ENCODE measurements at places on chromosomes 13 and 19.

DNA sequence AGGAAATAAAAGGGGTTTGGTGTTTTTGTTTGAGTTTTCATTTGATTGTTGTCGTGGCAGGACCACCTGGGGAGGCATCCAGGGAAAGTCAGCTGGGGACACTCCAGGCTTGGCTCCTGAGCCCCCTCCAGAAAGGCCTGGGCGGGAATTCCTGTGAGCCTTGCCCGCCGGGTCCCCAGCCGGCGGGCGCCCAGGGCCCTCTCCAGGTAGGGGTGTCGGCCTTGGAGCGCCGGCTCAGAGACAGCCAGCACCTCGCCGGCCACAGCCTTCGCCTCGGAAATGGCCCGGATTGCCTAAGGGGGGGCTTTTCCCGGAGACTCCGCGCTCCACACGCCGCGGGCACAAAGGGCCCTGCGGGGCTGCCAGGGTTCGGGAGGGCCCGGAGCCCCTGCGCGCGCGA lies 125.0 kb downstream of the TNFRSF19 start:
- no peak for DNase-seq

- DNase-seq = no peak
These were observed 23.6 kb downstream of the ZNF541 start for GRCh38 chr19:47549261-47549862.

DNA sequence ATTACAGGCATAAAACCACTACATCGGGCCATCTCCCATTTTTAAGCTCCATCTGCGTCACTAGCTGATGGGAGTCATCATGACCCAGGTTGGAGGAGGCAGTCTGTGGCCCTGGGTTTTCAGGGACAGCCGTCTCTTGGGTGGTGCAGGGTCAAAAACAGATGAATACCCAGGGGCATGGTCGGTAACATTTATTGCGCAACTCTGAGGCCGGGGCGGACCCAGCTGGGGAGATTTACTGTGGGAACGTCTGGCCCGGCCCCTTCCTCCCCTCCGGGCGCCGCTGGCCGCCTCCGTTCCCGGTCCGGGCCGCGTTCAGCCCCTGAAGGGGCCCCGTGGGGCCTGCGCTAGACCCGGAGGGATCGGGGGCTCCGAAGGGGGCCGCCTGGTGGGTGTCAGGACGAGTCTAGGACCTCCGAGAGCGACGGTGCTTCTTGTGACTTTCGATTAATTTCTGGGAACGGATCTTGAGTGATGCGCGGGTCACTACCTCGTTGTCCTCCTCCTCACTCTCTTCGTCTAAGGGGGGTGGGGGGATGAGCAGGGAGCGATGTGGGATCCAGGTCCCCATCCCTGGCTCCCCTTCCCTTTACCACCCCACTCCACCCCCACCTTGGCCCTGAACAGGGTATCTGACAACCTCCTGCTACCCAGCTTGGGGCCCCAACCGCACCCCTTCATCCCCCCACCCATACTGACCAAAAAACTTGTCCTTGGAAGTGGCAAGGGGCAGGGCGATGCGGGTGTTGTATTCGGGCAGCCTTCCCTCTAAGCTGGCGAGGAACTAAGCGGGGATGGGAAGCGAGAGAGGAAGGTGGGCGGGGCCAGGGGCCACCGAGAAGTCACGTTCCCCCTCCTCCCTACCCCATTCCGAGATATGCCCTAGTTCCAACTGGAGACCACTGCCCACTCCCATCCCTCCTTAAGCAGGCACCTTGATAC lies 1.6 kb upstream of the RGL3 start:
- no peak for DNase-seq

GRCh38 chr13:77784515-77784914 lies 87.0 kb downstream of the SLAIN1 start:
- DNase-seq = no peak

DNA sequence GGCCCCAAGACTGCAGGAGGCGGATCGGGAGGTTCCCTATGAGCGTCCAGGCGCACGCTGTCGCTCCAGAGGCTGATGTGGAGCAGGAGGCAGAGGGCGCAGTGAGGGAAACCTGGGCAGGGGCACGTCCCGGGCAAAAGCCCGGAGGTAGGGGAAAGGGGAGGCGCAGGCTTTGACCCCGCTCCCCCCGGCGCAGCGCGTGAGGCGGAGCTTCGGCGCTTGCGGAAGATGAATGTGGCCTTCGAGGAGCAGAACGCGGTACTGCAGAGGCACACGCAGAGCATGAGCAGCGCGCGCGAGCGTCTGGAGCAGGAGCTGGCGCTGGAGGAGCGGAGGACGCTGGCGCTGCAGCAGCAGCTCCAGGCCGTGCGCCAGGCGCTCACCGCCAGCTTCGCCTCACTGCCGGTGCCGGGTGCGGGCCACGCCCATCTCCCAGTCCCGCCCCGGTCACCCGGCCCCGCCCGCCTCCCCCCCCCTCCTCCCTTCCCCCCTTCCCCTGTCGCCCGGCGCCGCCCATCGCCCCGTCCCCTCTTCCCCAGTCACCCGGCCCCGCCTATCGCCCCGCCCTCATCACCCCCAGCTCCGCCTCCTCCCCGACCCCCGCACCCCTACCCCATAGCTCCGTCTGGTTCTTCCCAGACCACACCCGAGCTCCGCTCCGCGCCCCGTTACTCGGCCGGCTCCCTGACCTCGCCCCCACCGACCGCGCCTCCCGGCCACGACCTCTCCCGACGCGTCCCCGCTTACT lies 4.1 kb downstream of the HMG20B start:
- DNase-seq = no peak

DNA sequence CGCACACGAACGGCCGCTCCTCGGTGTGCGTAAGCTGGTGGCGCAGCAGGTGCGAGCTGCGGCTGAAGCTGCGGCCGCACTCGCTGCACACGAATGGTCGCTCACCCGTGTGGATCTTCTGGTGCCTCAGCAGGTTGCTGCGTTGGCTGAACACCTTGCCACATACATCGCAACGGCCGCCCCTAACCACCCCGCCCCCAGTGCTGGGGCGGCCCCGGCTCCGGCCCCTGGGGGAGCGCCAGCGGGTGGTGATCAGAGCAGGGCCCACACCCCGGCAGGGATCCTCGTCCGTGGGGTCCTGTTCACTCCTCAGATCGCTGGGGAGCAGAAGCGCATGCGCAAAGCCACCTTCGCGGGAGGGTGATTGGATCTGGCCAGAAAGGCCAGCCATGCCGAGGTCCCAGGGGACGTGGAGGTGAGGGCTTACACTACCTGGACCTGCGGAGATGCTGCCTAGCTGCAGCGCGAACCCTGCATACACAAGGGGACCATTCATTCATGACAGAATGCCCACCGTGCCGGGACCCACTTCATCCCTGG lies 4.7 kb upstream of the UBE2M start:
- DNase-seq = no peak

DNA sequence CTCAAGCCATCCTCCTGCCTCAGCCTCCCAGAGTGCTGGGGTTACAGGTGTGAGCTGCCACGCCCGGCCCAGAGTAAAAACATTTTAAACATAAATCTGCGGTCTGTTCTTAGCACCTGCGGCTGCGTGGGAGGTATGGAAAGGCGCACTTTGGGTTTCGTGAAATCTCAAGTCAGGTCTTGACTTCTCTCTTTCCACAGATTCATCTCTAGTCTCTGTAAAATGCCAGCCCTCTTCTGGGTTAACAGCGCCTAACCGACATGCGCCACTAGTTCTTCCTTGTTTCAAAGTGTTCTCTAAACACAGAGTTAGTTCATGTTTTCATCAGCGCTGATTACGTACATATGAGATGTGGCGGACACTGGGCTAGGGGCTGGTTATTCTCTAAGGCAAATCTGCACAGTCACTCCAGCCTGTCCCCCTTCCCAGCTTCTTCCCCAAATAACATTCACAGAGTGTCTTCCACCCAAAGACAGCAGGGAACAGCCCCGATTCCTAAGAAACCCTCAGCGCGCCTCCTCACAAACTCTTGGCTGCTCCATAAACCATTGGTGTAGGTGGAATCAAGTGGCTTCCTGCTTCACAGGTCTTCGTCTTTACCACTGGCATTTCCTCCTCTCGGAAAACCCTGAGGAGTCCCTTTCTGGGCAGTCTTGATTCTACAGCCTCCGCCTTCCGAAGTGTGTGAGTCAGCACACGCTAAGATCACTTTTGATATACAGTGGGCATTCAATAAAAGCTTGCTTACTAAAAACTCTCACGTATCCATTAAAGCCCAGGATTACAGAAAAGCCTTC lies 1.4 kb downstream of the PARP4 start:
- no peak for DNase-seq

GRCh38 chr13:77176350-77176749 lies 149.4 kb upstream of the FBXL3 start:
- DNase-seq = no peak

DNA sequence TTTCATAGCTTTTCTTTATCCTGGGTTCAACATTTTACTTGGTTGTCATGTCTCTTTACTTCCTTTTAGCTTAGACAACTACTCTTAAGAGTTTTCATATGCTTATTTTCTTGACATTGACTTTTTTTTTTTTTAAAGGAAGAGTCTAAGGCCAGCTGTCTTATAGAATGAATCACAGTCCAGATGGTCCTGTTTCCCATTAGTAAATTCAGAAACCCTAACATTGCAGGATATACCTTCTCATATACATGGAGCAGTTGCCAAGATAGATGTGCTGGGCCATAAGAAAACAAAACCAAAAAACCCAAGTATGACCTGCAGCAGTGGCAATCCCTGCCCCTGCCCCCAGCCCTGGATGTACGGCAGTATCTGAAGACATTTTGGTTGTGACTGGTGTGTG lies 72.8 kb downstream of the COG3 start:
- DNase-seq = no peak

DNA sequence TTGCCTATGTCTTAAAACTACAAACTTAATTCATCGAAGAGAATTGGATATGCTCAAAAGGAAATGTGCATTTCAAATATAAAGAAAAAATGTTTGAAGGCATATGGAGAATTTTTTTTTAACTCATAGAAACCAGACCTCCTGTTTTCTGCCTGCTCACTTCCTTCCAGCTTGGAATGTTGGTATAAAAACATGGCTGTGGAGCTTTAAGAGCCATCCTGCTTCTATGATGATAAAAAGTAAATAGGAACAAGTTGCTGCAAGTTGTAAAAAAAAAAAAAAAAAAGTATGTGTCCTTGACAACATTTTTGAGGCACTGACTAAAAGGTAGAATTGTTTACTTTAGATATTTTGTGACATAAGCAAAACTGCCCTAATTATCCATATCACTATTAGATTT lies 1230.7 kb downstream of the PCDH9 start:
- DNase-seq = no peak

DNA sequence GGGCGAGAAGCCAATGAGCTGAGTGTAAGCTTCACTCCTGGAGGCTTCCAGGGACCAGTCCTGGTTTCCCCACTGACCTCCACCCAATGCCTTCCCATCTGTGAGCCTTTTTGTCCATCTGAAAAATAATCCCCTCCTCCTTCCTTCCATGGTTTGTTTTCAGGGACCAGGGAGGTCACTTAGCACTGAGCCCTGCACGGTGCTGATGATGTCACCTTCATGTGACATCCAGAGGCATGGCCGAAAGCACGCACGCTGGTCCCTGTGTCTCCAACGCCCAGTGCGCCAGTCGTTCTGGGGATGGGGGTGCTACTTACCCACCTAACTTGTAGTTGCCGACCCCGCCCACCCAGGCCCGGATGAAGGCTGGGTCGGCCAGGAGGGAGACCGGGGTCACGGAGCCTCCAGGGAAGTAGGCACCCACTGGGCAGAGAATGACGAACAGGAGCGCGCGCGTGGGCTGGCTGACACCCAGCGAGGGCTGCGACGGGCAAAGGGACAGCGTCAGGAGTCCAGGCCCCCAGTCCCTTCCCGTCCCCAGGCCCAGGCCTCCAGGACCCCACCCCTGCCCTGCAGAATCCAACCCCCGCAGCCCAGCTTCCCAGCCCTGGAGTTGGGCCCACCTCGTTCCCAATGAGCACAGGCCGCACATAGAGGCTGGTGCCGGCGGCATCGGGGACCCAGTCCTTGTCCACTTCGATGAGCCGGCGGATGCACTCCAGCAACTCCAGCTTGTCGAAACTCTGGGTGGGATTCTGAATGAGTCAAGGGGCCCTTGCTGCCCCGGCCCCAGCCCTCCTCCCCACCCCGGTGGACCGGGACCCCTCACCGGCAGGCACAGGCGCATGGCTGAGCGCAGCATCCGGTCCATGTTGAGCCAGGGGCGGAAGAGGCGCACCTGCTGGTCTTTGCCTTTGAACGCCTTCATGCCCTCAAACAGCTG lies 11.2 kb downstream of the BCAT2 start:
- DNase-seq = no peak

GRCh38 chr19:41431426-41432386 lies 4.5 kb upstream of the B3GNT8 start:
- no peak for DNase-seq

- no peak for DNase-seq
These were observed 8.0 kb downstream of the DNASE2 start for GRCh38 chr19:12872941-12873890.

DNA sequence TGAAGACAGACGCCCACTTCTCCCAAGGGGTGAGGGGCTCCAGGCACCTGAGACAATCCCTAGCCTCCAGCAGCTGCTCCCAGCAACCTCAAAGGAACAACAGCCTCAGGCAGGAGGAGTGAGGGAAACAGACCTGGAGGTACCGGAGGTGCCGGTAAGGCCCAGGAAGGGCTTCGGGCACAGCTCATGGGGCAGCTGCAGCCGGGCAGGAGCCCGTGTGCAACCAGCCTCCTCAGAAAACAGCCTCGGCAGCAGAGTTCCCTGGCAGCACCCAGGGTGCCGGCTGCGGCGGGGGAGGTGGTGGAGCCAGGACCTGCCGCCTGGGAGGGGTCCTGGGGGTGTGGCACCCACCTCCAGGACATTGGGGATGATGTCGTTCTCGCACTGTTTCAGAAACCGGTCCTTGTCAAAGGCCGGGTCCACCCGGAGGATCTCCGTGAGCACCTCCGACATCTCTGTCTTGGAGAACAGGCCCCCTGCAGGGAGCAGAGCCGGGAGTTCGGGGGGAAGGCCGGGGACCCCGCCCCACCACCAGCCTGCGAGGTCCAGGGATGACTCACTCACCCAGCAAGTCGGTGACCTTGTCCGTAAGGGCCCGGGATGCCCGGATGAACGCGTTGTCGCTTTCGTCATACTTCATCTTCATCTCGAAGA lies 6.5 kb upstream of the CTXN1 start:
- DNase-seq = no peak

DNA sequence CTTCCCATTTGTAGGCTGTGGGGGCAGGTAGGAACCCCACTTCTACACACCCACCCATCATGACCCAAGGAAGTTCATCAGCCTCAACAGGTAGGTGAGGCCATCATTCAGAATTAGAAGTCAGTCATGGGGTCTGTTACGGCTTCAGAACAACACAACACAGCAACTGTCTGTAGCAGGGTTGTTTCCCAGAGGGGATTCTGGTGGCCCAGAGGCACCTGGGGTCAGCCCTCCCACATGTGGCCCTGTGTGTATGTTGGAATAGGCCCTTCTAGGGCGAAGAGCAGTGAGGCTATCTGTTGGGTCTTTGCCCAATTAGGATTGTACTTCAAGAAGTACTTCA lies 3.4 kb downstream of the IGFLR1 start:
- DNase-seq = no peak

DNA sequence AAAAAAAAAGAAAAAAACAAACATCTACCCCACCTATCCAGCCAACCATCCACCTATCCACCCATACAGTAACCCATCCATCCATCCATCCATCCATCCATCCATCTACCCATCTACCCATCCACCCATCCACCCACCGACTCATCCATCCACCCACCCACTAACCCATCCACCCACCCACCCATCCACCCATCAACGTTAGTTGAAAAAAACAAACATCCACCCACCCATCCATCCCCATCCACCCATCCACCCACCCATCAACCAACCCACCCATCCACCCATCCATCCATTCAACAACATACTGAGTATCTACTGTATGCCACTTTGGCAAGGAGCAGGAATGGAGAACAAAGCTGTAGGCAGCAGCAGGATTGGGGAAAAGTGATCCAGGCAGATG lies 6.1 kb upstream of the AP3D1 start:
- no peak for DNase-seq

GRCh38 chr13:41254902-41255301 lies 8.5 kb downstream of the MTRF1 start:
- no peak for DNase-seq

Data from thoracic aorta (tissue), 2 donors.